Cardiac septum (tissue), 1 donor: ENCODE measurements at places on chromosomes 6 and 20. TPM values are rescaled to one million over a fixed set of nuclear protein-coding genes. Genes with fewer than 3 reads are reported as not detected.

DNA sequence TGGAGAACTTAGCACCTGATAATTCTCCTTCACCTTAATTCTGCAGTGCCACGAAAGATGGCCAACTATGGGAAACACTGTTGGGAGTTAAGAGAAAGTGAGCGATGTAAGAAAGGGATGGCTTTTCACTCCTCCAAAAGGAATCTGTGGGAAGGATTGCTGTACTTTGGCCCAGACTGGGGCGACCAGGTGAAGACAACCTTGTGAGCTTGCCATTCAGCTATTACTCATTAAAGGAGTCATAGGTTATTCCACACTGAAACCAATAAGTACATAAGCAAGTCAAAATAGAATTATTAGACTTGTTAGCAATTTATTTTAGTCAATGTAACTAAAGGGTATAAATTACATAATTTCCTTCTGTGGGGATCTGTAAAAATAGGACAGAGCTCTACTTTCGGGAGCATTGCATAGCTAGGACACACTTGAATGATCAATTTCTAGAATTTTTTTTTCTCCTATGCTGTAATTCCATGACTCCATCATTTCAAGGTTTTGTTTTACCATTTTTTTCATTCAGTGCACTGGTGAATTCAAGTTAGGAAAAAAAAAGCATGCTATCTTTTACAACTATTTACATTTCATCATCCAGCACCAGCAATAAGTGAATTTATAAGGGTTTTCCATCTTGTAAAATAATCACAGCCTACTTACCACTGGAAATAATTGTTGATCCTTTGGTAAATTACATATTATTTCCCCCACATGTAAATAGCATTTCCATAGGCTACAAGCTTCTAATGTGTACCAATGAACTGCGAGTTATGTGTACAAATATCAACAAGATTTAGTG lies 231.7 kb downstream of the SIM1 start:
- DNase-seq = no peak

DNA sequence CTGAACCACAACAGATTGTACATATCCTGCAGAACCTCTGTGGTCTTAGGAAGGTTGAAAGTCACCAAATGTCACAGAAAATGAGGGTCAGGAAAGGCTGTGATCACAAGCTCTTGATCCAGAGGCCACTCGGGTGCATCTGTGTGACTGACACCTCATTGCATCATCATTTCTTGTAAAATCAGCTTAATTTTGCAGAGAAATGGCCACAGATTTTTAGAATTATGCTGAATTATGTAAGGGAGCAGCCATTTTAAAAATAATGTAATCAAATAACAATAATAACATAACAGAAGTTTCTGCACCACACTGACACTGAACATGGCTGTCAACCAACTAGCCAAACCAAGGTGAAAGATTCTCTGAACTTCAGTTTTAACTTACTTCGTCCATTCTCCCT lies 32.5 kb upstream of the PRND start:
- DNase-seq = no peak

DNA sequence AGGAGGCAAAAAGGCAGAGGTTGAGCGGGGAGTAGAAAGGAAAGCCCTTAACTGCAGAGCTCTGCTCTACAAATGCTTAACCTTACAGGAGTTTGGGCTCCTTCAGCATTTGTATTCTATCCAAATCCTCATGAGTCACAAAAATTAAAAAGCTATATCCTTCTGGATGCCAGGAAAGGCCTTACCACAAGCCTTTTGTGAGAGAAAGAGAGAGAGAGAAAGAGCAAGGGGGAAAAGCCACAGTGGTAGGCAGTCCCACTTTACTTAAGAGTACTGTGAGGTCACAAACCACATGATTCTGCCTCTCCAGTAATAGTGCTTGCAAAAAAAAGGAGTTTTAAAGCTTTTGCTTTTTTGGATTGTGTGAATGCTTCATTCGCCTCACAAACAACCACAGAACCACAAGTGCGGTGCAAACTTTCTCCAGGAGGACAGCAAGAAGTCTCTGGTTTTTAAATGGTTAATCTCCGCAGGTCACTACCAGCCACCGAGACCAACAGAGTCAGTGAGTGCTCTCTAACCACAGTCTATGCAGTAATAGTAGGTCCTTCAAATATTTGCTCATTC lies at the start of gene RUNX2:
Gene RUNX2 (plus strand): TSS at position 375 of the 567 bp plus-strand sequence. CDS start 397 bp downstream, outside the sequence.
- DNase-seq = no peak

Gene SLC24A3
- 0.86 TPM for total RNA-seq

Gene ERGIC3
- total RNA-seq = 91.2 TPM

DNA sequence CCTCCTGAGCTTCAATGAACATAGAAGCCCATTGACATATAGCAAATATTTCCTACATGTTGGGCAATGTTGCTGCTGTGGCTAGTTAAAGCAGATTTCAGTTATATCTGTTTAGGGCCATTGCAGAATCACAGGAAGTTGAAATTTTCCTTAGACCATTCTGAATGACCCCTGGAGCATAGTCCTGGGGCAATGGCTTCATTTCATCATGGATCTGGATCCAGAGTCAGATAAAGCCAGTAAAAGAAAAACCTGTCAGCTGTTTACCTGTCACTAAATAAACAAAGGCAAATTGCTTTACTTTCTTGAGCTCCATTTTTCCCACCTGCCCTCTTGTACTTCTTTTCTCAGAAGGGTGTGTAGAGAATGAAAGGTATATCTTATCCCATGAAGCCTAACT lies 494.0 kb upstream of the MAP3K7 start:
- no peak for DNase-seq

Gene MAFB
- 6.8 TPM for total RNA-seq

- DNase-seq = no peak
Observed at GRCh38 chr20:20231528-20232298, 136.2 kb upstream of the INSM1 start.

- no peak for DNase-seq
Observed at GRCh38 chr20:62276439-62276838, 26.4 kb upstream of the ADRM1 start.

DNA sequence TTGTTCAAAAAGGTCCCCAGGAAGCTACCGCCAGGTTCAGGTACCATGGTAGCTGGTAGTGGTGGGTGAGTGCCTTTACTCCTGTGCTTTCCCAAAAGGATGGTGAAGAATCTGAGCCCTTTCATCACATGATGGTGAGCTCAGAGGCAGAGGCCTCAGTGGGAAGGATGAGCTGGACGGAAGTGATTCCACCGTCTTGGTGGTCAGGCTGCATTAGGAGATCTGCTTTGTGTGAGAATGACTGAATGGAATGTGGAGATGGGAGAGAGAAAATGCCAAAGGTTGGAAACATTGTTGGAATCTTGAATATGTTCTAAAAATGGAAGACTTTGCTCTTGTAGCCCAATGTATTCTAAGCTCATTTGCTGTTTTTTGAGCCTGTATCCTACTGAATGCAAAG lies 108.1 kb upstream of the SCP2D1 start:
- no peak for DNase-seq

Gene PLCB4
- 20.5 TPM for total RNA-seq

DNA sequence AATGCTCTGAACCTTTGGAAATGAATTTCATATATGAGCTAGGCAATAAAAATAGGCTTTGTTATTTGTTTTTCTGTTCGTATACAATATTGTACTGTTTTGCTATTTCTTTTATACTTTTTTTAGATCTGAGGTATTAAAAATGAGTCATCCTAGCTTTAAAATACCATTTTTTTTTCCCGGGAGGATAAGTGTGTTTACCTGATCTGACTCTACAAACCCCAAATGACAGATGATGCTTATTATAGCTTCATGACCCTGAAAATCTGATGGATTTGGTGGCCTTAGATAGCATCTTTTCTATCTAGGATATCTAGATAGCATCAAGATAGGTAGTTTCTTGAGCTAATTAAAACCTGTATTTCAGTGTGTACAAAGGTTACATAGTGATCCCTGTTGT lies 206.4 kb downstream of the DTNBP1 start:
- DNase-seq = no peak

DNA sequence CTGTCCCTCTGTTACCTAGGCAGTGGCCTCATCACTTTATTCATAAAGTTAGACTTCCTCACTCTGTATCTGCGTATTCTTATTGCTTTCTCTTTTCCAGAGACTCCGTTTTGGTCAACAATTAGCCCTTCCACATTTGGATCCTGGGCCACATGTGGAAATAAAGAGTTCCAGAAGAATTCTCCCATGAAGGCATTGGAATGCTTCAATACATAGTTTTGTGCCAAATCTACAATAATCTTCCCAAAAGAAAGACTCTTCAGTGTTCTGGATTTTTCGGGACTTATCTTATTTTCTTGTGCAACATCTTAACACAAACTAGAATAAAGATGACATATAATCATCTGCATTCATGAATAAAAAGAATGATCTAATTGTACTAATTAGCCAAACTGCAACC lies 187.7 kb upstream of the BMP2 start:
- no peak for DNase-seq
